ENCODE measurements at places on chromosomes 3 and 15.

- DNase-seq, result no peak
These were observed 221.1 kb upstream of the TLE3 start for GRCh38 chr15:70318594-70319465.

GRCh38 chr3:5079761-5080160 is 42.3 kb upstream of the ARL8B start:
- DNase-seq, result no peak

- DNase-seq, result no peak
These were observed 31.7 kb downstream of the HMCES start for GRCh38 chr3:129310111-129311011.

DNA sequence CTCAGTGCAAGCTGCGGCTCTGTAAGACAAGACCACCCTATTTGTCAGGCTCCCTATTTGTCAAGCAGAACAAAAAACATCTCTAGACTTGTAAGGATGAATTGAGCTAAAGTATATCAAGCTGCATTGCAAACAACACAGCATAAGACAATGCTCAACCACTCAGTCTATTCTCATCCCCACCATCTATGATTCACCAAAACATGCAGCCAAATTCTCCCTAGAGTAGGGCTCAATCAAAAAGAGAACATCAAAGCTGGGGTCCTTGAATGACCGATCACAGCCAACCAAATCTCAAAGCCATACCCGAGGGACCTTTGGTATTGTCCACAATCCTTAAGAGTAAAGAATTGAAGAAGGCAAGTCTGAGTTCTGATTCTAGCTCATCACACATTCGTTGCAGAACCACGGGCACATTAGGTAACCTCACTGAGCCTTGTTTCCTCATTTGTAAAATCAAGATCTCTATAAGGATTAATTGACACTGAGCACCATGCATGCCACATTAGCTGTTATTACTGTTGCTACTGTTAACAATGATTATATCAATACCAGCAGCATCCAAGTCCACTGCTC is 31.2 kb downstream of the RFTN1 start:
- no peak for DNase-seq

- no peak for DNase-seq
These were observed 4.2 kb upstream of the MOBP start for GRCh38 chr3:39463269-39463668.

DNA sequence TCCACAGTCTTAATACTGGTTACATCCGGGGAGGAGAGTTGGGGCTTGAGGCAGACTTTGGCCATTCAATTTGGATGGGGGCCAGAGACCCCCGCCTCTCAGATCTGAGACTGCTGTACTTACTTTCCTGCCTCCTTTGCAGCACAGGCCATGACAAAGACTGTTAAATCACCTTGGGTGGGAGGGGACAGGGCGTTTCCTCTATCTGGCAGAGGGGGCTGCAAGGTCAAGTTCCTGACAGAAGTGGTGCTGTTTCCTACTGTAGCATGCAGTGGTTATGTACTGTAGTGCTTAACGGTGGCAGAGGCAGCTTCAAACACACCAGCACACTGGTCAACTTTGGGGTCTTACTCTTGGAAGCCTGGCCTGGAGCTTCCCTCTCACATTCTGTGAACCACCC is 261.2 kb upstream of the LRRFIP2 start:
- DNase-seq, result no peak

GRCh38 chr3:116640109-116640508 is 69.5 kb upstream of the TUSC7 start:
- DNase-seq, result no peak

DNA sequence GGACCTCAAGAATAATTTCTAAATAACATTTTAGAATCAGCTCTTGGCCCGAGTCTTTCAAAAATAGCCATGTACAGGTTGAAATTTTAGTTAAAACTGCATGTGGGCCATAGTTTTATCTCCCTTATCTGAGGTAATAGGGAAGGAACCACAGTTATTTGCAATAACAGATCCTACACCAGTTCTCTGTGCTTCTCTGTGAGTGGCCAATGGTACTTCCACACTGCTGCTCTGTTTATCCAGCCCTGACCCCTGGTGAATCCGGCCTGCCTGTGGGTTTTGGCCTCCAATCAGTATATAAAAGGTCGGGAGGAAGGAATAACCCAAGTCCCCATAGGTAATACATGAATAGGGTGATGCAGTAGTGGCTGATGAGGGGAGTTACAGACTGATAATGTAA is 48.0 kb upstream of the TNIK start:
- no peak for DNase-seq

- DNase-seq, result no peak
These were observed 756 bp upstream of the CAMK2N2 start for GRCh38 chr3:184261854-184262763.

DNA sequence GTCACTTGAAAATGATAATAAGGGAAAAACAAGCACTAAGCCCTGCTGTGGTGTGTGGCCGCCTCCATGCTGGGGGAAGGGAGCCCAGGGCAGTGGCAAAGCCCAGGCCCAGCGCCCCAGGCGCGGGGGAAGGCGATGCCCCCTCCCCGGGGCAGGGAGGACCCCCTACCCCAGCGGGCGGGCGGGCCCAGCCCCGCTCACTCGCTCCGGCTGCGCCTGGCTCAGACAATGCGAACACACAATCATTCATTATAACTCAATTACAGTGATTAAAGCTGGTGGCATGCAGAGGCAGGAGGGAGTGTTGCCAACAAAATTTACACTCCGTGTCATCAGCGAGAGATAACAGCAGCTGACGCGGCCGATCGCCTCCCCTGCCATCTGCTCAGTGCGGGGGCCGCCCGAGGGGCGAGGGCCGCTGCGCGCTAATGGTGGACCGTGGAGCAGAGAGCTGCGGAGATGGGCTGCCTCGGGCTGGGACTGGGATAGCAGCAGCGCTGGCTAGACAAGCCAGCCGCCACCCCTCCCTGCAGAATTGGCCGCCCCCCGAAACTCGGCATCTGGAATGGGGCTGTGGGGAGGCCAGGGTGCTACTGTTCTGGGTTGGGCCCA is 64.1 kb downstream of the TLE3 start:
- DNase-seq, result no peak

DNA sequence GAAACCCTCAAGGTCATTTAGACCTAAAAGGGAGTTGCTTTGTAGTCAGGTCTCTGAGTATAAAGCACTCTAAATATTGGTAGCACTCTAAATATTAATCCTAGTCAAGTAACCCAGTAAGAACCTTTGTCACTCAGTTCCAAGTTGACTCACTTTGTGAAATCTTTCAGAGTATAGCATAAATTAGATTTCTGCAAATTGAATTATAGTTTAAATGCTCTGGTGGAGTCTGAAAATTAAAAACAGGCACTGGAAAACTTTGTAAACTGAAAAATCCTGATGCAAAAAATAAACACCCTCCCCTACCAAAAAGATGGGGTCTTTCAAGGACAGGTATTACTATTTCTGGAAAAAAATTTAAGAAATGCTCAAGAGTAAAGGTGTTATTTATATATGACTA is 196.3 kb upstream of the FEZF2 start:
- no peak for DNase-seq

DNA sequence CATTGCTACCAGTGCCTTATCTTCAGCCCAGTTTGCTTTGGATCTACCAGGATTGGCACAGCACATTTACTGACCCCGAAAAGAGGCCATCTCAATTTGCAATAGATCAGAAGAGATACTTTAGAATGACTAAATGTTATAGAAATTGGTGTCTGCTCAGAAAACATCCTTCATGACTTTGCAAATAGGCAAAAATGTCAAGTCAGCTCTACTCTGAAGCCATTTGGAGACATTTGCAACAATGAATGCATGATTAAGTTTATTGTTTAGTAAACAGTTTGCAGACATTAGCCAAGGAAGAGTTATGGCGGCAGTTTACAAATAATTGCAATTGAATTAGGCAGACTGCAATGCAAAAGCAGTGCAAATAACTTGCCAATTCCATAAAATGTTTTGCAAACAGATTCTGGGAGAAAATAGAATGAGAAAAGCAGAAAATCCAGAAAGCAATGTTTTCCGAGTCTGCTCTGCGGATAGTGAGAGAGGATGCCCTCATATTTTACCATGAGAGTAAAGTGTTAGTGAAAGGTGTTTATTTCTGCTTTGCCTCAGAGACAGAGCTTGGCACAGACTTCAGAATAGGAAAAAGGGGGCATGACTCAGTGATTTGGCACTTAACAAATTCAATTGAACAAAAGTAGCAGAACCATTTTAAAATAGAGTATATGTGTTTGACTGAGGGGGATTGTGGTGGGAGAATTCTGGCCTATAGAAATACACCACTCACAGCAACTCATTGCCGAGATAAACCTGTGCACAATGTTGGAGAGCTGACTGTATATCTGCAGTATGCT is 334.9 kb upstream of the NR2F2 start:
- no peak for DNase-seq

GRCh38 chr3:182792901-182793662 is at the start of gene ATP11B:
TSS of gene ATP11B (plus strand) at chr3:182793504. CDS start at chr3:182793760, 256 bp downstream.
- DNase-seq, result peak; percentile 30

DNA sequence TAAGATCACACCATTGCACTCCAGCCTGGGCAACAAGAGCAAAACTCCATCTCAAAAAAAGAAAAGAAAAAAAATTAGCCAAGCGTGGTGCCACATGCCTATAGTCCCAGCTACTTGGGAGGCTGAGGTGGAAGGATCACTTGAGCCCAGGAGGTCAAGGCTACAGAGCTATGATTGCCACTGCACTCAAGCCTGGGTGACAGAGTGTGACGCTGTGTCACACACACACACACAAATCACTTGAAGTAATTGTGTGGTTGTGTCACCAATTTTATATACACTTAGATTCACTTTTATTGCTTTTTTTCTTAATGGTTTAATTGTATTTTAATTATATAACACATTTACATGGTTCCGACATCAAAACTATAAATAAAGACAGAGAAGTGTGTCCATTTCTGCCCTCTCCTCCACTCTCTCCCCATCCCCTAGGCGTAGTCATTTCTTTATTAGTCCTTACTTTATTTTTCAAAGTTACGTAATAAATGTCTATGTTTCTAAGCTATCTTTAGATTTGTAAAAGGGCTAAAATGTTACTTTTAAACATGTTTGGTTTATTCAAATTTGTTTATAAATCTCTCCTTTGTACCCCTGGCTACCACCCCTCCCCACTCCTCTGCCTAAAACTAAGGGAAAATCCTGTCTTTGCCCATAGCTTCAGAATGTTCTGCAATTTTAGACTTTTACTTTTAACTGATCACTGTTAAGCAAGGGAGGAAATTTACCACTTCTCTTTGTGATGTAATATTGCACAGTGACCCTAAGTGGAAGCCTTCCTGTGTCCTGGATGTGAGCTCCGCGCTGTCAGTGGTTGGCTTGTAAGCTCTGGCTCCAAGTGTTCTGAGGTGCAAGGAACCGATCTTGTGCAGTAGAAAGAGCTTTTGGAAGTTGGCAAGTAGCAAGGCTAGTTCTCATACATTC is 10.8 kb upstream of the VILL start:
- DNase-seq, result no peak

DNA sequence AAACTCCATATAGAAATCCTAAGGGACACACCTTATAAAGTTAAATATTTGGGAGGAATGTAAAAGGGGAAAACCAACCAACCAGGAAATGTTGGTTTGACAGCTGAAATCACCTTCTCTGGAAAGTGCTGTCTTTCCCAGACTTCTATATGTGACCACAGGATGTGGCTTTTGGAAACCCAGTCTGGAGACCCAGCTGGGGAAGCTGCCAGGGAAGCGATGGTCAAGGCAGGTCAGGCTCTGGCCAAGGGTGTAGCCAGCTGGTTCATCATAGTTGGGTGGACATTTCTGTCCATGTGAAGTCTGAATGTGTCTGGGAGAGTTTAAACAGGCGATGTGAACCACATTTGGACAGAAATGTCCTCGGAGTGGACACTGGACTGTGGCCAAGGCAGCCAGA is 73.9 kb downstream of the ARNT2 start:
- no peak for DNase-seq

DNA sequence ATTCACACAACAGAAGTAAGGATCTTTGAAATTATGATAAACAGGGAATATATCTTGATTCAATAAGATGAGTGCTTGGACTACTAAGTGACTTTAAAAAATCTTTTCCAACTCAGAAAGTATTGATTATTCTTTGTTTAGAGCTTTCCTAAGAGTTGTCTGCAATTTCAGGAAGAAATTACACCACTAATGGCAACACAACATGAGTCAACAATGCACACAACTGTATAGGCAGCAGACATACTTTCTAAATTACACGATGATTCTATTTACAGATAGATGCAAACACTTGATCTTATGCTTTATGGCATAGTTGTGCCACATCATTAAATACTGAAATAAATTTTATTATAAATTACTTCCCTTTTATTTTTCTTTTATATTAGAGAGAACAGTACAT is 4.4 kb downstream of the NAA50 start:
- DNase-seq, result no peak

- no peak for DNase-seq
These were observed 43.2 kb upstream of the EPHB1 start for GRCh38 chr3:134751831-134752230.

- DNase-seq, result no peak
These were observed 36.8 kb upstream of the TCAIM start for GRCh38 chr3:44301746-44302145.

DNA sequence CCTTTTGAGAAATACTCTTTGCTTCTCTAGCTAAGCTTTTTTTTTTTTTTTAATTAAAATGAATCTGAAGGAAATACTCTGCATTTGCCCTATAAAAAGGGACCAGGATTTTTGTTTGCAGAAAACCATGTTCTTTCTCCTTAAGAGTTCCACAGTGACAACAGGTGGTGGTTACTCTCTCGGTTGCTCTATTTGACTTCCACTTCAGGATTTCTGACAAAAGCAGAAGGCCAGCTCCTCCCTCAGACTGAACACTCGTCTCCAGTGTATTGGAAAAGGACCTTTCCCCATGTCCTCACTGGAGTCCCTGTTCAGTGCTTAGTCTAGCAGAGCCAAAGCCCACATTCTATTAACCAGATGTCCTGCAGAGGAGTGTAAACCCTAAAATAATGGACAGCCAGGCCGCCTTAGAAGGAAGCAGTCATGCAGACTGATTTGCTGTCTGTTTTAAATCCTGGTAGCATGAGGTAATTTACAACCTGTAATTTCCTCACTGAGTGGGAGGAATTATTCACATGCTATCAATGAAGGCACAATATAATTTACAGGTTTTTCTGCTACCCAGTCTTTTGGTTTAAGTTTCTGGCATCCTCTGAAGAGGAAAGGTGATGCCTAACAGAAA is 599.3 kb downstream of the PYDC2 start:
- DNase-seq, result no peak

DNA sequence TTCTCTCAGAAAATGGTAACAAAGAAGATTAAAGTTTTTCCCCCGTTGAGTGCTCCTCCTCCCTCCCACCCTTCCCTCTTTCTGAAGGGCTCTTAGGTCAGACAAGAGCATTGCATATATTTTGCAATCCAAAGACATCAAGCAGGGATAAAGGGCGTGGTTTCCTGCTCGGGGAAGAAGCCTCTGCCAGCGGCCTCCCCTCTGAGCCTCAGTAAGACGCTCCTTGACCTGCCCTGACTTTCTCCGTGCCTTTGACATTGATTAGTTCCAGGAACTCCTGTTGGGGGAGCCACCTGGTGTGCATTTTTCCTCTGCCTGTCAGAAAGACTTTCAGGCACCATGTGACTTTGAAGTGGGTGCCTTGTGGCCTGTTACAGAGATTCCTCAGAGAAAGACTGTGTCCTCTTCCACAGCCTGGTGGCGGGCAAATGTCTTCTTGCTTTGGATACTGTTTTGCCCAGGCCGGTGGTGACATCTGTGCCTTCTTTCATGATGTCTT is 87.2 kb upstream of the TBL1XR1 start:
- peak; percentile 65 for DNase-seq

- no peak for DNase-seq
These were observed 14.5 kb downstream of the TERB2 start for GRCh38 chr15:44971036-44971435.
